Omental fat pad (tissue), 4 donors: ENCODE measurements at places on chromosomes 16 and 17. TPM values are rescaled to one million over a fixed set of nuclear protein-coding genes. Genes with fewer than 3 reads are reported as not detected.

DNA sequence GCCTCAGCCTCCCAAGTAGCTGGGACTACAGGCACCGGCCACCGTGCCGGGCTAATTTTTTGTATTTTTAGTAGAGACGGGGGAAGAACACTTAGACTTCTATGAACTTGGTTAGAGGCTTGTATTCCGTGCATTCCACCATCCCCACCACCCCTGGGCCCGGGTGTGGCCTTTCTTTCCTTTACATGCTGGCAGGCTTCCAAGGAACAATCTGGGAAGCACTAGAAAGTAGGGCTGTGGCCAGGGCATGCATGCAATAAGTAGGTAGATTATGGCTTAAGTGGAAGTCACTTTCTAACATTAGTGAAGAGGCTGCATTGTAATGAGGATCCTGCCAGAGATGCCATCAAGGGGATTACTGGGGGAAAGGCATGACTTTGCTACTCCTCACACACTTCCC lies 171.6 kb downstream of the SHISA6 start:
- no peak for DNase-seq

DNA sequence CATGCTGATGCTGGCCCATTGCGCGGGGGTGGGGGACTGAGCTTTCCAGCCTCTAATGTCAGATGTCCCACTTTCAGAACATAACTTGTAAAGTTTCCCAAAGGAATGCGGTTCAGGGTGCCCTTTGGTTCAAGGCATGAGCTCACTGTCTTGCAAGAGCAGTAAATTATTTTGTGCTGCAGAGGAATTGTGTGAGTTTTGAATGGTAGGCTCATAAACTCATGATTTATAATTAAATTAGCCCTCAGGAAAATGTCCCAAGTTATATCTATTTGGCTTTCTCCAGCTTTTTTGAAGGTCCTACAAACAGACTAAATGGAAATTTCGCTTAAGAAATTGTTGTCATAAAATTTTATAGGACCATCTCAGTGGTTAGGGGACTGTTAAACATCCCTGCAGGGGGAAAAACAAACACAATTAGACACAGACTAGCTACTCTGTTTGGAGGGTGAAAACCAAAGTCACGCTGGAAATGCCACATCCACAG lies 321.8 kb downstream of the HS3ST3B1 start:
- no peak for DNase-seq

GRCh38 chr16:58337090-58337444 lies 42.2 kb upstream of the PRSS54 start:
- no peak for DNase-seq

GRCh38 chr16:82384017-82384416 lies 214.0 kb upstream of the MPHOSPH6 start:
- no peak for DNase-seq

DNA sequence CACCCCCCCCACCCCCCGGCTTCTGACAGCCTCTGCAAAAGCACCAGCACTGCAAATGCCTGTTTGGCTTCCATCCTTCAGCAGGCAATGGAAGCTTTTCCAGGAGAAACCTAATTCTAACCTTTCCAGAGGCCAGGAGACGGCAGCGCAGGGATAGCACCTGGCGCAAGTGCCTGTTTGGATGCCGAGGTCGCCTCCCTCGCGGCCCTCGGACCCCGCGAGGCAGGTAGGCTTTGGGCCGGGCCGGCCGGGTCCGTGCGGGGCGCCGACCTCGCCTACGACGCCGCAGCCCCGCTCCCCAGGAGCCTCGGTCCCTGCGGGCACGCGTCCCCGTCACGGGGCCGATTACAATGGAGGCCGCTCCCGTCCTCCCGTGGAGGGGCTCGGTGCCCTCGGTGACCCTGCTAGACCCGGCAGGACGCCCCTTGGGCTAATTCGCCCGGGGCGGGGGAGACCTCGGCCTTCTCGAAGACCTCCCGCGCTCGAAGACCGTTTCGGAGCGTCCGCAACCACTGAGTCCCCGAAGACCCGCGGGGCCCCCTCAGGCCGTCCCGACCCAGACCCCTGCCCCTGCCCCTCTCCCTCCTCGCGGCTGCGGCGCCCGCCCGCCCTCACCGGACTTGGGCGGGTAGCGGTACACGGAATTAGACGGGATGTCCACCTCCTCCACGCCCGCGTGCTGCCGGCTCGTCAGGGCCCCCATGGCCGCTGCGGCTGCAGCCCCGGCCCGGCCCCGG lies 587 bp downstream of the RNF157 start:
- DNase-seq, result no peak

- no peak for DNase-seq
Measured at GRCh38 chr16:24776501-24777220, 47.2 kb downstream of the TNRC6A start.

DNA sequence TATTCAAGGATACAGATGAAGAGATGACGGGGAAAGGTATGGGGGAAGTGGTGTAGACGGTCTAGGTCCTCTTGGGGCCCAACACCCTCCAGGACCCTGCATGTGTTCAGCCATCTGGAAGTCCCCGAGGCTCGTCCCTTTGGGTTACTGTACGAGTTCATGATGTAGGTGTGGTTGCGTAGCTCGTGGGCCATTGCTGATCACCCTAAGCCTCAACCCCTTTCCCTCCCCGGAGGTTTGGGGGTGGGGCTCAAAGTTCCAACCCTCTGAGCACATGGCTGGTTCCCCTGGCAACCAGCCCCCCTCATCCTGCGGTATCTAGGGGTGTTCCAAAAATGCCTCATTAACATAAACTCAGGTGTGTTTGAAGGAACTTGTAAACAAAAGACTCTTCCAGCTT lies 98.8 kb upstream of the METRNL start:
- no peak for DNase-seq

GRCh38 chr17:81386646-81387099 lies 8.6 kb upstream of the BAHCC1 start:
- no peak for DNase-seq

DNA sequence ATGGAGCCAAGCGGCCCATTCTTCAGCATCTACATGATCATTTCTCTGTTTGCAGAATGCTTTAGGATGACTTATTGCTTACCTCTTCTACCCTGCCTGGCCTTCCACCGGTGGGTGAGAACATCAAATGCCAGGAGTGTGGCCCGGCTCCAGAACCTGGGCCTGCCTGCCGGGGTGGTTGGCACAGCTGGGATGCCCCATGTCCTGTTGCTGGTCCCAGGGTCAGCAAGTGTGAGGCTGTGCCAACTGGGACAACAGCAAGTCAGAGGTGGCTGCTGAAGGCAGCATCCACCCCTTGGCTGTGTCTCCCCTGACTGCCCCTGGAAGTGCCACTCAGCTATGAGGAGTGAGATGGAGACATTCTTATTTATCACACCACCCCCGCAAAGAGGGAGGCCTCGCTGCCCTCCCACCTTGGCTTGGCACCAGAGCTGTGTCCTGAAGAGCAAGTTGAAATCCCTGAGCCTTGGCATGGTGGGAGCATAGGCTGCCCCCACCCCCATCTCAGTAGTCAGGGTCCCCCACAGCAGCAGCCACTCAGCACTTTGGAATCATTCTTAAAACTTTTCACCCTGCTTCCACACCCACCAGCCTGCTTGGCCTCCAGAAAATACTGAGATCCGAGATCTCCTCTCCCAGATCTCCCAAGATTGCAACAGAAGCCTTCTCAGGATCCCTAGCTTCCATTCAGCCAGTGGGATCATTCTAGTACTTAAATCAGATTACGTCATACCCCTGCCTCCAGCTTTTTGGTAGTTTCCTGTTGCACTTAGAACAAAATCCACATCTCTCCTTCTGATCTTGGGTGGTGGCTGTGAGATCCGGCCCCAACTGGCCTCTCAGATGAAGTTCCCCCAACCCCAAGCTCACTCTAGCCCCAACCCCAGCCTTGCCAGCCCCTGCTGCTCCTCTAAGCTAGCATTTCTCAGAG lies 127.5 kb downstream of the SOCS1 start:
- DNase-seq, result no peak

GRCh38 chr17:73342050-73342522 lies 30.3 kb upstream of the CDC42EP4 start:
- peak; percentile 52 for DNase-seq

DNA sequence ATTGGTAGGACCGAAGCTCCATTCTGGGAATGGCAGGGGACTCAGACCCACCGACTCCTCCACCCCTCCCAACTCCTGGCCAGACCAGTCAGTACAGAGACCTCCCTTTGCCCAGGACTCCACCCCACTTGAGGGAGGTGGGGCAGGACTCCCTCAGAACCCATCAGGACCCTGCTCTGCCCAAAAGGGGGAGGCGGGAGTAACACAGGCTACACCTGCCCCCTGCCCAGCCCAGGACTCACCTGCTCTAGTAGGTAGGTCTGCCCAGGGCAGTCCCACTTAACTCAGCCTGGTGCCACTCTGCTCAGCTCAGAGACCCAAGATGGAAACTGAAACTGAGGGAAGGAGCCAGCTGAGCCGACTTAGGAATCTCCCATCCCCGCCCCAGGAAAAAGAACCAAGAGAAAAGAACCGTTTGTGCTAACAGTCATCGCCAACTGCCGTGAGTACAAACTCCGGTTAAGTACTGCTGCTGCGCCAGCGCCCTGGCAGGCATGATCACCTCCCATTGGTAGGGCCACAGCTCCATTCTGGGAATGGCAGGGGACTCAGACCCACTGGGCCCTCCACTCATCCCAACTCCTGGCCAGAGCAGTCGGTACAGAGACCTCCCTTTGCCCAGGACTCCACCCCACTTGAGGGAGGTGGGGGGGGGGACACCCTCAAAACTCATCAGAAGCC lies 503 bp downstream of the DHX58 start:
- no peak for DNase-seq

- no peak for DNase-seq
Measured at GRCh38 chr17:4205917-4206316, 57.9 kb downstream of the ANKFY1 start.

ARHGAP44 gene
- total RNA-seq, result 22.5 TPM

PIK3R6 gene
- total RNA-seq, result 3.5 TPM

ACAP1 gene
- total RNA-seq, result 7.4 TPM

MYH1 gene
- total RNA-seq, result not detected

SLC5A10 gene
- total RNA-seq, result not detected

CLEC10A gene
- 7.2 TPM for total RNA-seq

PMP22 gene
- 387 TPM for total RNA-seq
